ENCODE measurements at places on chromosomes 11 and 22.

- DNase-seq, result no peak
Observed at GRCh38 chr22:46915950-46916730, 153.7 kb downstream of the TBC1D22A start.

DNA sequence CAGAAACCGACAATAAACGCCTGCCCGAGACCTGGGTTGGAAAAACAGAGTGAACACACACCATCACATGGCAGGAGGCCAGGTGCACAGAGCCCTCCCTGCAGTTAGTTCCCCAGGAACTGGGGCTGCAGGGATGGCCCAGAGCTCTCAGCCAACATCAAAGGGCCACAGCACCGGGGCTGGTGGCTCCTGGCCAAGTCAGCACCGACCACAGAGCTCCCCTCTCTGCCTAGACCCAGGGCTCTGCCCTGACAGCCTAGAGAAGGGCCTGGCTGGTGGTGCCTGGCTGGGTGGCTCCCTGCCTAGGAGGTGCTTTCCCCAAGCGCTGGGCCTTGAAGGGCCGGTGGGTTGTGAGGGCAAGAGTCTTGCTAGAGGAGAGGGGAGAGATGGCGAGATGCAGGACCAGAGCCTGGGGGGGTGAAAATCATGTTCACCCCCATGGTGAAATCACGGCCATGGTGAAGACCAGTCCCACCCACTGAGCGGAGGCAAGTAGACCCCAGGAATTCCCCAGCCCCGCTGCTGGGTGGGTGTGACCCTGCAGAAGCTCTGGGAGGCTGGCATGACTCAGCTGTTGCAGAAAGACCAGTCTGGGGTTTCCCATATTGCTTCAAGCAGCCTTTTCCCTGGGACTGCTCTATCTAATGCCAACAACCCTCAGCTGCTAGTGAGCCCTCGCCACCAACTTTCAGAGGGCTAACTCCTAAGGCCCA is 7.2 kb upstream of the BID start:
- peak; percentile 77 for DNase-seq

GRCh38 chr11:11239959-11240358 is 113.1 kb downstream of the CSNK2A3 start:
- no peak for DNase-seq

DNA sequence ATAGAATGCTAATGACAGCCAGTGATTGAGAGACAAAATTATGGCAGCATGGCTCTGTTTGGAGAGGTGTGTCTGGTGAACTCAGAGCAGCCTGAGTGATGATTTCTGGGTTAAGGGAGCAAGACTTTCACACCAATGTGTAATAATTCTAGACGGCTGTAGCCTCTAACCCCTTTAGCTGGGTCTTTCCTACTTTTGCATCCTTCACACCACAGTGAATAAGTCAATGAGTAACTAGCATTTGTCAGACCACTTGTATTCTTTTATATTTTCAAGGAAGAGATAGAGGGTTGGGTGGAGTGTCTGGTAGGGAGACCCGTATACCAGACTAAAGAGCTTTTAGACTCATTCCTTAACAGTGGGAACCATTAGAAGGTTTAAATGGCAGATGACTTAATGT is 50.4 kb downstream of the ATXN10 start:
- no peak for DNase-seq

- DNase-seq, result no peak
Observed at GRCh38 chr11:132456751-132457328, 1075.5 kb downstream of the OPCML start.

- no peak for DNase-seq
Observed at GRCh38 chr11:72642043-72642883, 32.0 kb downstream of the PDE2A start.

DNA sequence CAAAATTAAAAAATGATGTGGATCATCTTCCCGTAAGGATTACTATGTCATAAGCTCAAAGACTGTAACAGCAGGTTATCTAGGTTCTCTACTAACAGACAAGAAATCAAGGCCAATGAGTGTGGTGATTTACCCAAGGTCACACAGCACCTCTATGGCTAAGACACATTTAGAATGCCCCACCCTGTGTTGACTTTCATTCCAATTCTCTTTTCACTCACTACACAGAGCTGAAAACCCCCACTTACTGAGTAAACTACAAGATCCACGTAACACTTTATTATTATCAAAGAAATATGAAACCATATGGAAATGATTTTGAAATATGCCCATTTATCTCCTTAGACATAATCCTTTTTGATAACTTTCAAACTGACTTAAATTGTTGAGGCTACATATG is 4.8 kb upstream of the PRSS23 start:
- DNase-seq, result no peak

DNA sequence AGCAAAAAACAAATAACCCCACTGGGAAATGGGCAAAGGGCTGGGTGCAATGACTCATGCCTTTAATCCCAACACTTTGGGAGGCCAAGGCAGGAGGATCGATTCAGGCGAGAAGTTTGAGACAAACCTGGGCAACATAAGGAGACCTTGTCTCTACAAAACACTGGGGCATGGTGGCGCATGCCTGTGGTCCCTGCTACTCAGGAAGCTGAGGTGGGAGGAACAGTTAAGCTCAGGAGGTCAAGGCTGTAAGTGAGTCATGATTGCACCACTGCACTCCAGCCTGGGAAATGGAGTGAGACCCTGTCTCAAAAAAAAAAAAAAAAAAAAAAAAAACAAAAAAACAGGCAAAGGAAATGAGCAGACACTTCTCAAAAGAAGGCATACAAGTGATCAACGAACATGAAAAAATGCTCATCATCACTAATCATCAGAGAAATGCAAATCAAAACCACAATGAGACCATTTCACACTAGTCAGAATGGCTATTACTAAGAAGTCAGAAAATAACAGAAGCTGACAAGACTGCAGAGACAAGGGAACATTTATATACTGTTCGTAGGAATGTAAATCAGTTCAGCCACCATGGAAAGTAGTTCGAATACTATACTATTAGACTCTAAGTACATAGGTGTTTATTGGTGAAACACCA is 48.2 kb upstream of the SMCO4 start:
- DNase-seq, result no peak

GRCh38 chr11:18733202-18733601 is 7.2 kb upstream of the IGSF22 start:
- no peak for DNase-seq

GRCh38 chr11:108713076-108713790 is 48.4 kb downstream of the DDX10 start:
- DNase-seq, result no peak

- DNase-seq, result peak; percentile 14
Observed at GRCh38 chr11:14314127-14314526, 44.9 kb downstream of the RRAS2 start.

DNA sequence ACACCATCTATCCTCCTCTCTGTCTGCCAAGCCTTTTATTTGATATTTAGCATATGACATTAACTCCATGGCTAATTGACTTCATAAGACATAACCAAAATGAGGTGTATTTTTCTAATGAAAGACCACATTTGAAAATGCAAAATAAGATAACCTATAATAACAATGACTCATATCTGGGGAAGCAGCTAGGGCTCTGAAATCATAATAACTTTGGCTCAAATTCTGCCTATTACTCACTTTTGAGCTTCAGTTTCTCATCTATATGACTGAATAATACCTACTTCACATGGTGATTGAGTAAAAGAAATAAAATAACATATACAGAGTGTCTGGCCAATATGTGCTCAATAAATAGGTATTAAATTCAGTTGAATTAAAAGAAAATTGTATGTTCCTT is 1419.8 kb upstream of the TENM4 start:
- no peak for DNase-seq

DNA sequence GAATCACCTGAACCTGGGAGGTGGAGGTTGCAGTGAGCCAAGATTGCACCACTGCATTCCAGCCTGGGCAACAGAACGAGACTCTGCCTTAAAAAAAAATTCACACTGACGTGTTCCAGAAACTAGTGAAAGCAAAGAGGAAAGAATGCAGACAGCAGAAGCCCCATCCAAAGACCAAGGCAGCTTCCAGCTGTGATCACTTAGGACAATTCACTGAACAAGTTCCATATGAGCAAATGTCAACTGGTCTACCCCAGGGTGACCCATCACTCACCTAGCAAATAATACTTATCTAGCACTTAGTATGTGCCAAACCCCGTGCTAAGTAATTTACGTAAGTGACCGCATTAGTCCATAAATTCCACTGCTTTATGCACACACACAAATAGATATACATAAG is 138.9 kb downstream of the LARGE1 start:
- DNase-seq, result no peak

GRCh38 chr11:44006917-44007361 is 40.8 kb upstream of the ACCSL start:
- no peak for DNase-seq

- DNase-seq, result no peak
Observed at GRCh38 chr22:40720538-40721256, 41.4 kb downstream of the MCHR1 start.

GRCh38 chr11:113397212-113397611 is 9.6 kb downstream of the ANKK1 start:
- DNase-seq, result no peak

GRCh38 chr22:28989035-28989464 is 72.6 kb downstream of the C22orf31 start:
- no peak for DNase-seq

GRCh38 chr11:122784325-122784955 is 53.9 kb upstream of the CRTAM start:
- no peak for DNase-seq

GRCh38 chr11:3049430-3050243 is 7.6 kb downstream of the CARS1 start:
- peak; percentile 86 for DNase-seq

DNA sequence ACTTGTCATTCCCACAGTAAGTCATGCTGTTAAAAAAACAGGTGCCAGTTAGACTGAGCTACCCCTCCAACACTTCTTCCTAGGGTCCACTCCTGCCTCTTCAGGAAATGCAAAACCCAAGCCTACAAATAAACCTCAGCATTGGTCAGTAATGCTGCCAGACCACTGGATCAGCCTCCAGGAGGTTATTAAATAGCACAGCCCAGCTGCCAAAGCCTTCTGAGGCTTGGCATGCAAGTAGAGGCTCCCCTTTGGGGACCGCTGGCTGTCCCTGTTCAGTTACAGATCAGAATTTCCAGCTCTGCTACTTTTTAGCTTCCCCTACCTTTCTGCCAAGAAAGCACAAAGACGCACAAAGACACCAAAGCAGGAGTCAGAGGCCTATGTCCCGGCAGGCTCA is 33.3 kb downstream of the ABTB2 start:
- DNase-seq, result no peak
